ENCODE measurements at places on chromosomes 12 and 14.

- no peak for DNase-seq
These were observed 1282.1 kb downstream of the TMEM121 start for GRCh38 chr14:106808458-106808857.

GRCh38 chr12:41437563-41437962, 249.4 kb downstream of the PDZRN4 start:
- no peak for DNase-seq

- DNase-seq = no peak
These were observed 58.7 kb upstream of the PRMT8 start for GRCh38 chr12:3432176-3432742.

DNA sequence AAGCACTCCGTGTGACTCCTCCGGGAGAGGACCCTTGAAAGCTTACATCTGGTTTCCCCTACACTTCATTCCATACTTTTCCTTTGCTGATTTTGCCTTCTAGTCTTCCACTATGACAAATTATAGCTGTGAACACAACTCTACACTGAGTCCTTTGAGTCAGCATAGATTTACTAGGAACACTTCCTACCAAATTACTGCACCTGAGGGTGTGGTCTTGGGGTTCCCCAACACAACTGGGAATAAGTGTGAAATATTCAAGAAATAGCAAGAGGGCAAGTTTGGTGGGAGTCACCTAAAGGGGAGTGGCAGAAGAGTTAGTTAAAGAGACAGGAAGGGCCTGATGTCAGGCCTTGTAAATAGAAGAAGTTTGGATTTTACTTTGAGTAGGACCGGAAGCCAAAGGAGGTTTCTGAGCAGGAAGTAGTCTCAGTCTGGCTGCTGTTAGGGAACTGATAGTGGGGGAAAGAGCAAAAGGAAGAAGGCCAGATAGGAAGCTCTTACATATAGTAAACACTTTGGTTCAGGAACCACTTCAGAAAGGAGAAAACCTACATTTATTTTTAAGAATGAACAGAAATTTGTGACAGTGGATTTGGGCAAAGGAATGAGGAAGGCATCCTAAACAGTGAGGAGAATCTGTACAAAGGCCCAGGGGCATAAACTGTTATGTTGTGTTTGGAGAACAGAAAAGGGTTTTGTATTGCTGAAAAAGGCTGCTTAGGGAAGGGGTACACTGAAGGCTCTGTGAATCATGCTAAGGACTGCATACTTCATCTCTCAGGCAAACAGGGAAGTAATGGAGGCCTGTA, 14.2 kb downstream of the SEL1L start:
- no peak for DNase-seq

DNA sequence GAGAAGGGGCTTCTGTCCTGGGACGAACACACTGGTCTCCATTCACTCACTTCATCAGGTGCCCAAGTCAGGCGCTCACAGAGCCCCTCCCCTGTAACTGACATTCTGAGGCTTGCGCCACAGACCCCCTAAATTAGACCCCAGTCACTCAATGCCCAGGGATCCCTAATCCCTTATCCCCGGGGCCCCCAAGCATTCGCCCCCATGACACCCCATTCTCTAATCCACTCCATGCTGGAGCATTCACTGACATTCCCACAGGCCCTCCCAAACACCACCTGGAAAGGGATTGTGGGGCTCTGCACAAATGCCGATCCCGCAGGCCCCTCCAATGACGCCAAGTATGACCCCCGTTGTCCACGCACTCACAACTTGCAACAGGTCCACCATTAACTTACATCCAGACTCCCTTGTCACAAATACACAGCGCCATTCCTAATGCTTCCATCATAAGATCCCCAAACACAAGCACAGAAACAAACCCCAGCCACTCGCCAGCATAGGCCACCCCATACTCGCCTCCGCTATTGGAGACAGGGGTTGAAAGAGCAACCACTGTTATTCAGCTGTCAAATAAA, 1.5 kb downstream of the ZNF605 start:
- no peak for DNase-seq

GRCh38 chr14:93332397-93332852, 411 bp downstream of the BTBD7 start:
- DNase-seq = peak; percentile 20

DNA sequence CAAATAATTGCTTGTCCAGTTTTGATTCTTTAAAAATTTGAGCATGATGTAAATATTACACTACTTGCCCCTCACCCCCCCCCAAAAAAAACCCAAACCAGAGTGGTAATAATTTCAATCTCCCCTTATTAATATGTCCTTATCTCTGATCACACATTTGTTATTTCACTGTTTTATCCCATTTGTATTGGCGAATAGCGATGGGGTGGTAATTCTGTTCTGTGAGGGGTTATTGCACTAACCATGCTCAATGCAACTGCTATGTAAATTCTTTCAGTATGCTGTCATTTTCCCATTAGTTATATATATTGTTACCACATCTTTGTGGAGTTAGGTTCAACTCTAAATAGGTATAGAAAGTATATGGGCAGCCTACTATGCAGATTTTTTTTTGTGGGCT, 1.1 kb downstream of the RIMKLB start:
- no peak for DNase-seq

- DNase-seq = no peak
These were observed 24.0 kb upstream of the SLC38A1 start for GRCh38 chr12:46292754-46293402.

DNA sequence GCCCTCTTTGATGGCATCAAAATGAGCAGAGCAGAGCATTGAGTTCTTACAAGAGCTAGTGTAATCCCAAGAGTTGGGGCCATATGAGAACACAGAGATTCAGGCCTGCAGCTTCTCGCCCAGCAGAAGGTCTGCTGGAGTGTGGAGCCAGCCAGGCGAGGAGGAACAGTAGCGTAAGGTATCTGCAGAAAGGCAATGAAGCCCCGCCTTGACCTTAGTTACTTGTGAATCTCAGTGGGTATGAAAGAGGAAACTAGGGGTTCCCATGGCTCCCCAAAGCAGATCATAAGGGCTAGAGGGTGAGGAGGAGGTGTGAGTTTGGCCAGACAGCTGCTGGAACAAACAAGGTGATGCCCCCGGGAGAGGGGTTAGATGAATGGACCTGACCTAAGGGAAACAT, 49.4 kb downstream of the SLC8A3 start:
- no peak for DNase-seq

DNA sequence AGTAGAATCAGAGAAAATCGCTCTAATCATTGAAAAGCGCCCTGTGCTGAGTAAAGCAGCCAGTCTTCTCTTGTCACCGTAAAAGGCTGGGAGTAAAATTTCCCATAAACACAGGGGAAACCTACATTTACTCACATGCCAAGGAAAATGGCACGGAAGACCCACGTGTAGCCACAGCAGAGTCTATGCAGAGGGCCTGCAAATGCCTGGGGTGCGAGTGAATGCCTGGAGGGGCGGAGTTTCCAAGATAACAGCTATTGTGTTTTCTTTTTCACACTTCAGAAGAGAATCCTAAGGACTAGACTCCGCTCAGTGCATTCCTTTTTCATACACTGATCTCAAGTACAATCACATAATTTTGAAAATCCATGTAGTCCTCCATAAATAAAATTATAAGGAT, 159.9 kb upstream of the FOXN3 start:
- DNase-seq = no peak

- DNase-seq = no peak
These were observed 2.5 kb upstream of the DACT1 start for GRCh38 chr14:58635091-58635830.

- DNase-seq = no peak
These were observed 39.0 kb downstream of the LGMN start for GRCh38 chr14:92709340-92710000.

DNA sequence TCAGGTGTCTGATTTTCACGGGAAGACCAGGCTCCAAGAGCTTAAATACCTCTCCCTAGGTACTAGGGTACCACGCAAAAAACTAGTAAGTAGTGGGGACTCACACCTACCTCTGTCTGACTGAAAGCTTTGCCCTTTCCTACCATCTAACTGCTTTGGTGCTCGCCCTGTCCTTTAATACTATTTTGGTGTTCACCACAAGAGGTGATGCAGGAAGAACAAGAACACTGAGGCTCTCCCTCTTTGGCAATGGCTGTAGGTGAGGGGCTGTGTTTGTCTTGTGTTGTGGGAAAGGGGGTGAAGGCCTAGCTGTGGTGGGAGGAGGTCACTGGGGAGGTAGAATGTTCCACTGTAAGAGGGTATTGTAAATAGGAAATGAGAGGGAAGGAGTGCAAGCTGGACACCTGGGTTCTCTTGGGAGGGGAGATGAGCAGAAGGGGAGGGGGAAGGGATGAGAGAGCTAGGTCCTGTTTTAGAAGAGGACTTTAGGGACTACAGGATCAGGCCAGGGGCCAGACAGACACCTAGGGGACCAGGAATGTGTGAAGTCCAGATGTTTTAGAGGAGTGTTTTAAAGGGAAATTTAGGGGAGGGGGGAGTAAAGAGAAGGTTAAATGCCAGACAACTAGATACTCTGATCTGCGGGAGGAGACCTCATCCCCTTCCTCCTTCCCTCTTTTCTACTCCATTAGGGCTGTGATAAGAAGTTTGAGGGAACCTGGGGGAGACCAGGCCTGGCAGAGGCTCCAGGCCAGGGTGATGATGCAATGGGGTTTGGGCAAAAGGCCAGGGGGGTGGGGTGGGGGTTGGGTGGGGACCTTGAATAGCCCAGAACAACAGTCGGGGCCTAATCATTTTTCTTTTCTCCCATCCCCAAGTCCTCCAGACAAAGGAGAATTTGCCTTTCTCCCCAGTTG, 2.1 kb downstream of the ITGA5 start:
- DNase-seq = no peak

DNA sequence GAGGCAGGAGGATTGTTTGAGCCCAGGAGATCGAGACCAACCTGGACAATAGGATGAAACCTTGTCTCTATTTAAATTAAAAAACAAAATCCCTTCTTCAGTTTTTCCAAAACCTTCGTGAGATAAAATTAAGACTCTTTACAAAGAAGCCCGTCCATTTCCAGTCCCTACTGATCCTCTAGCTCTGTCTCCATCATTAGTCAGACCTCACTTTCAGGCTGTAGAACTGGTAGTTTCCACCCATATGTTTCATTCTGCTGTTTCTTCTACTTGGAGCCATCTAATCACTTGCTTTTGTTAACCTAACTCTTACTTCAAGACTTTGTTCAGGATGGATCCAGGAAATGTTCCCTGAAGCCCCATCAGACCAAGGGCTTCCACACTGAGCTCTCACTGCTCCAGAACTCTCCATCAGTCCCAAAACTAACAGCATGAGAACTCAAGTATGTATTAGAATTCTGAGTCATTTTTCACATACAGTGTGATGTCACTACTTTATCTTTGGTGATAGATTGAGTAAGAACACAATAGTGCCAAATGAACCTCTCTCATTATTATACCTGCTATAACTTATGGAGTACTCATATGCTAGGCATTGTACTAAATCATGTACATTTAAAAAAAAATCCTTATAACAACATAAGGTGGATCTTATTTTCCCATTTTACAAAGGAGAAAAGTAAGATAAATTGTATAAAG, 90.8 kb downstream of the PRICKLE1 start:
- no peak for DNase-seq

DNA sequence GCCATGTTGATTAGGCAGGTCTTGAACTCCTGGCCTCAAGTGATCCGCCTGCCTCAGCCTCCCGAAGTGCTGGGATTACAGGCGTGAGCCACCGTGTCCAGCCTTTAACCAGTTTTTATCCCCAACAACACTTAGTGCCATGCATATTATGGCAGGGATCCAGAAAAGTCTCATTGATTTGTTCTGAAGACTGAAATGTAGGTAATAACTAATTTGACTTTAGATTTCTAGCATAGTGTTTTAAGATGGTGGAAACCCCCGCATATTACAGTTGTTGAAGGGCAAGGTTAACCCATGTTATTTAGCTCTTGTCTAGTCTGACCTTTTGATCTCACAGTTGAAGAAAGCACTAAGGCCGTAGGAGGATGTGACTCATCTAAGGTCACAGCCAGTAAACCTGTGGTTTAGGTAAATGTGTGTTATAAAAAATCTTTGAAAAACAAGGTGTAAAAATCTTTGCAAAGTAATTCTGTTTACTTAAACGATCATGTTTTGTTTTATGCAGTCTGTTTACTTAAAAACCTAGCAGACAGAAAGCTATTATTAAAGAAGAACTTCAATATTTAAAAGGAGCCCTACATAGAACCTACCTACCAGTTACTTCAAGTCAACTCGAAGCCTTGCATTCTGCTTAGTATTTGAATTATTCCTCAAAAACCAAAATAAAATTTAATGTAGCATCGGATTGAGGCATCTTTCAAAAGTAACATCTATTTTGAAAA, 24.8 kb downstream of the BICDL1 start:
- DNase-seq = no peak

- DNase-seq = no peak
These were observed 4.1 kb downstream of the TRHDE start for GRCh38 chr12:72276181-72276805.

DNA sequence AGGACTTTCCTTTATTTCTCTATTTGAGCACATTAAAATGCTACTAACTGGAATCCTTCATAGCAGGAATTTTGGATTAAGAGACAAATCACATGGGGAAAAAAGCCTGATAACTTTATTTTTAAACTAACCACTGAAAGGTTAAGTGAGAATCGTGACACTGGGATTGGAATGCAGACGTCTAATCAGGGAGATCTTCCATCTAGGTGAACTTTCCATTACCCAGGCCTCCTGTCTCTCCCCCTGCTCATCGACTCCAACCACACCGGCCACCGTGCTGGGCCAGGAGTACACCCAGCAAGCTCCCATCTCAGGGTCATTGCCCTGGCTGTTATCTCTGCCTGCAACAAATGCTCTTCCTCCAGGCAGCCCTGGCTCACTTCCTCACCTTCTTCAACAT, 19.0 kb downstream of the PTGER2 start:
- DNase-seq = no peak

DNA sequence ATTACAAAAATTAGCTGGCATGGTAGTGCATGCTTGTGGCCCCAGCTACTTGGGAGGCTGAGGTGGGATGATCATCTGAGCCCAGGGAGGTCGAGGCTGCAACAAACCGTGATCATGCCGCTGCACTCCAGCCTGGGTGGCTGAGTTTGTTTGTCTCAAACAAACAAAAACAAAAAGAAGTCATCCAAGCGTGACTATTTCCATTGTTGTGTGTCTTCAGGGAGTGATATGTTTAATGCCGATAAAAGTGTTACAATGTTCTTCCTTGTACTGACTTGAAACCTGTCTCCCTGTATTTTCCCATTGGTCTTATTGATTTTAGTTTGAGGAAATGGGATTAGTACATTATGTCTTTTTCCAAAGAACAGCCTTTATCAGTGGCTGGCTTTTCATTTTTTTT, 75.6 kb upstream of the USP44 start:
- DNase-seq = no peak

DNA sequence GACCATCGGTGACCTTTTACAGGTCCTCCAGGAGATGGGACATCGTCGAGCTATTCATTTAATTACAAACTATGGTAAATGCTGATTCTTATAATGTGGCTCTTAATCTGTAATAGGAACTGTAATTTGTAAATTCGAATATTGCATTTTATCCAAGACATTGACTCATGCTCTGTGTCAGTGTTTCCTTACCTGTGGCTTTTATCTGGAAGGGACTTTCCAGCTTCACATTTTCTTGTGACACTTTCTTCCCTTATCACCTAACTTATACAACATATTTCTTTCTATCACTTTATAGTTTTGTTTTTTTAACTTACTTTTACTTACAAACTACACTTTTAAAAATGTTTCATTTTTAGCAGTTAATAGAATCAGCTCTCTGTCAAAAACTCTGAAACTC, 14.8 kb downstream of the IRAK3 start:
- no peak for DNase-seq

GRCh38 chr12:56204275-56204674, 15.0 kb upstream of the SMARCC2 start:
- DNase-seq = no peak

Measured in stimulated activated CD4-positive, alpha-beta T cell treated with anti-CD3 and anti-CD28 coated beads, Interleukin-15, amount 100 ng/mL, for 1 hour (primary cell).